ENCODE measurements at places on chromosomes 12 and 14.

DNA sequence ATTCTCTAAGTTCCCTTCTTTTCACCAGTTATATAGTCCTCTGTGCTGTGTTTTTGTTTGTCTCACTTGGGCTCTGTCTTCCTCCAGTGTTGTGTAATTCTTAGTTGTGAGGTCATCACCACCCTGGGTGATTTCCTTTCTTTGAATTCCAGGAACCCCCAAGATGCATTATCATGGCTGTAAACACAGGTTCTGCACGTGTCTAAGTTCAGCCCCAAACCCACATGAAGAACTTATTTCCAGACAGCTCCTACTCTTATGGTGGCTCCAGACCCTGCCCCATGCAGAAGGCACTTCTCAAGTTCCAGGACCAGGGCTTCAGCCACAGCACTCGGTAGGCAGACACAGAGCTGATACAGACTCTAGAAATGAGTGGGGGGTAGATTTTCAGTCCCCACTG lies 560.5 kb downstream of the BCL11B start:
- DNase-seq: peak; percentile 27

- peak; percentile 64 for DNase-seq
Observed at GRCh38 chr12:38138225-38139221, 178.1 kb upstream of the ALG10B start.

DNA sequence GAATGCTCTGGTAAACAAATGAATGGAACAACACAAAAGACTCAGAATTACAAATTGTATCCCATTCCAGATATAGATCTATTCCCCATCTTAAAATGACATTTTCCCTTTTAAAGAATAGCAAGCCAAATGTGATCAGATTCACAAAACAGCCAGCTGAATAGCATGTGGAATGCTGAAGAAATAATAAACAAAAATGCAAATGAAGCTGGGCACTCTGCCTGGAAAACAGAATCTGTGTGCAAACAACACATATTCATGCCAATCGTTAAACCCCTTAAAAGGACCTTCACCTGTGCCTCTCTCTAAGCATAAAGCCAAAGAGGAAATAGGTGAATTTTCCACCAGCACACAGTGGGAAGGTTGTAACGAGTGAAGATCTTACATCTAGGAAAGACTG lies 67.9 kb upstream of the PDZRN4 start:
- no peak for DNase-seq

- DNase-seq: no peak
Observed at GRCh38 chr12:13443028-13443427, 246.5 kb downstream of the EMP1 start.

DNA sequence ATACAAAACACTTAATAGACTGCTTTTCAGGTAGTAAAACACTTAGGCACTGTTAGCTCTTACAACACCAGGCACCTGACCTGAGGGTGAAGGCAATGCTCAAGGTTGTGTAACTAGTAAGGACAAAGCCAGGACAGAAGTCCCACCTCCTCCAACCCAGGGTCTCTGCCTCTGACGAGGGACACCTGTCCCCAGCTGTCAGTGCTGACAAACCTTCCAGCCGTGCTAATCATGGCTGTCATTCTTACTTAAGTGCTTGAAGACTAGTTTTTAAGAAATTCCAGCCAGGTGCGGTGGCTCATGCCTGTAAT lies 62.5 kb upstream of the MAX start:
- DNase-seq: no peak

DNA sequence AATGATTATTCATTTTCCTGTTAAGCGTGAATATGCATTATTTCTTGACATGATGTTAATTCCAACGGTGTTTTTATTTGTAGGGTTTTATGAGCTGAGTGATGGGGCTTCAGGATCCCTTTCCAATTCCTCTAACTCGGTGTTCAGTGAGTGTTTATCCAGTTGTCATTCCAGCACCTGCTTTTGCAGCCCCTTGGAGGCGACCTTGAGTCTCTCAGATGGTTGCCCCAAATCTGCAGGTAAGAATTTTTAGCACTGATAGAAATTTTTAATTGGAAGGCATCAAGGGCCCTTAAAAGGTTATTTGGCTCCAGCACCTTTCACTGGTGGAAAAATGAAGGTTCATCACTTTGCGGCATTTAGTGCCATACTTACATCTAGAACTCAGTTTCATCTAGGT lies 3.7 kb downstream of the DACT1 start:
- DNase-seq: no peak

DNA sequence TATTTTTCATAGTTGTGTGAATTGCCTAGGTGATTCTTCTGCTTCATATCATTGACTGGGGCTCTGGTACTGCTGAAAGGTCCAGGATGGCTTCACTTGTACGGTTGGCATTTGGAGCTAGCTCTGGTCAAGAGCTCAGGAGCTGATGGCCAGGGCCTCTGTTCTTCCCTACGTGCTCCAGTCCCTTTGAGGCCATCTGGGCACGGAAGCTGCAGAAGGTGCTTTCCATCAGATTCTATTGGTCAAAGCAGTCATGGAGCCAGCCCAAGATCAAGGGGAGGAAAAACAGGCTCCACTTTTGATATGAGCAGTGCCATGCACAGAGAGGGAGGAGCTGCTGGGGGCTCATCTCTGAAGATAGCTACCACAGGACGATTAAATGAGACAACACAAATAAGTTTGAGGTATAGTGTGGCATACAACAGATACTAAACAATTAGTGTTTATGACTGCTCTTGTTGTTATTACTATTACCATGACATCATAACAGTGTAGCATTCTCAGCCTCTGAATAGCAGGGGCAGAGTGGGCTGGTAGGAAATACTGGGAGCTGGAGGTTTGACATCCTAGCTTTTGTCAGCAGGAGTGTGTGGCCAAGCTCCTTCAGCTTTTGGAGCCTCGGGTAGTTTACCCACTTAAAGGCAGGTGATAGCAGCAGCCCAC lies 10.4 kb downstream of the KRT83 start:
- DNase-seq: no peak

DNA sequence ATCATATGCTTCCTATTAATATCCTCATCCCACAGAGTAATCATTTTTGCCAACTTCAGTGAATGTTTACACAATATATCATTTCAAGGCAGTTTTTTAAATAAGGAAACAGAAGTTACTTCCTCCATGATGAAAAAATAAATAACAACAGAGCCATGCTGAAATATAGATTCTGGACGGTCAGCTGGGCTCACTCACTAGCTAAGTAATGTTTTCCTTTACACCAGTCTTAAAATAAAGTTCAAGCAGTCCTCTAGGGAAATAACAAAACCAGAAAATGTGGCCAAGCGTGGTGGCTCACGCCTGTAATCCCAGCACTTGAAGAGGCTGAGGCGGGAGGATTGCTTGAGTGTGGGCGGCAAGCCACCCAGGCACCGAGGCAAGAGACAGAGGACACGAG lies 28.7 kb downstream of the AICDA start:
- DNase-seq: no peak

- DNase-seq: no peak
Observed at GRCh38 chr14:89428546-89429198, 11.6 kb upstream of the FOXN3 start.

DNA sequence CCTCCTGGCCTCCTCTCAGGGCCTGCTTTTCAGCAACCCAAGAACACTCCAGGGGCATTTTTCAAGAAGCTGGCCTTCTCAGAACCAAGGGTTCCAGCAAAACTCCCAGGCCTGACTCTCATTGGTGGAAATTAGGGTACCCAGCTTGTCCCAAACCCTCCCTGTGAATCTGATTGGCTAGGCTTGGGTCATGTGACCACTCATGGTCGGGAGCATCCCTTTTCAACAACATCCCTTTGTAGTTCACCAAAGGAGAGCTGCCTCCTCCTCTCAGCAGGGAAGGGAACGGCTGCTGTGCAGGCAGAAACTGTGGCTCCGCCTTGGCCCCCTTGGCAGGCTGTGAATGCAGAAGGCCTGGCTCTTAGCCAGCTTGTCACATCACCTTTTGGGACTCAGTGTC lies 94.5 kb downstream of the AACS start:
- DNase-seq: no peak

GRCh38 chr12:42338280-42338679 lies 12.3 kb downstream of the PPHLN1 start:
- DNase-seq: no peak

DNA sequence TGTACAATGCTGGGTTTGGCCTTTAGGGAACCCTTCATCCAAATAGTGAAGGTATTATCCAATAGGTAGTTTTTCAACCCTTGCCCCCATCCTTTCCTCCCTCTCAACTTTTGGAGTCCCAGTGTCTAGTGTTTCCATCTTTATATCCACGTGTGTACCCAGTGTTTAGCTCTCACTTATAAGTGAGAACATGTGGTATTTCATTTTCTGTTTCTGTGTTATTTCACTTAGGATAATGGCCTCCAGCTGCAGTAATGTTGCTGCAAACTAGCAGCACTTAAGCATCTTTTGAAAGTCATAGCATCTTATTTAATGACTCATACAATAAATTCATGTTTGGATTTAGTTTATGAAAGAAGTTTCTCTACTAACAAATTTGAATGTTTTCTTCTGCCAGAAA lies 442.5 kb downstream of the NELL2 start:
- no peak for DNase-seq

- no peak for DNase-seq
Observed at GRCh38 chr12:123115409-123116121, 35.3 kb downstream of the PITPNM2 start.

DNA sequence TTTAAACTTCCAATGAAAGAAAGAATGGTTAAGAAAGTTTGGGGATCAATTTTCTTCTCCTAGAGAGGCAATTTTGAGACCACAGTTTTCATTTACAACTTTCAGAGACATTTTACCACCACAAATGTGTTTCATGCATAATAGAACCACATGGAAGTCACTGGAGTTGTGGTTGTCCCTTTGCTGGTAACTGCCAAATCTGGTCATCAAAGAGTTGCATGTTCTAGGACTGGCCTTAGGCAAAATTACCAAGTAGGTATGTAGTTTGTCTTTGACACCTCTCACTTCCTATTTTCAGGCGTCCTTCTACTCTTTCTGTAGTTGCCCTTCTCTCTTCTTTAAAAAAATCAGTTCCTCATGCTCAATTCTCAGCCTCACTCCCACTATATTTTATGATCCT lies 54.3 kb upstream of the TMX1 start:
- DNase-seq: no peak

DNA sequence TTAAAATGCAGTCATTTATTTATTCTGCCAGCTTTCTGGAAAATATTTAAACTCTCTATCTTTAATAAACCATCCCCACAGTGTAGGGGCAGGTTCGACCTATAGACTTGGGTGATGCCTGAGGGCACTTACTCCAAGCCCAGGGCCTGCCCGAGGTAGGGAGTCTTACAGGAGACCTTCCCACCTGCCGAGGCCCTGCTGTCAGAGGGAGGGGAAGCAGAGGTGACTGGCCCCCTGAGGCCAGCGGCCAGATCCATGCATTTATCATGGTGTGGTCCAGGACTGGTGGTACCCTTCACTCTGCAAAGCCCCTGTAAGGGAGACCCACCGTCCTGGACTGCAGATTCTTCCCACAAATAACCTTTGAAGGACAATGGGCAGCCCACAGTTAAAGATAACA lies 7.6 kb downstream of the EML1 start:
- DNase-seq: no peak

DNA sequence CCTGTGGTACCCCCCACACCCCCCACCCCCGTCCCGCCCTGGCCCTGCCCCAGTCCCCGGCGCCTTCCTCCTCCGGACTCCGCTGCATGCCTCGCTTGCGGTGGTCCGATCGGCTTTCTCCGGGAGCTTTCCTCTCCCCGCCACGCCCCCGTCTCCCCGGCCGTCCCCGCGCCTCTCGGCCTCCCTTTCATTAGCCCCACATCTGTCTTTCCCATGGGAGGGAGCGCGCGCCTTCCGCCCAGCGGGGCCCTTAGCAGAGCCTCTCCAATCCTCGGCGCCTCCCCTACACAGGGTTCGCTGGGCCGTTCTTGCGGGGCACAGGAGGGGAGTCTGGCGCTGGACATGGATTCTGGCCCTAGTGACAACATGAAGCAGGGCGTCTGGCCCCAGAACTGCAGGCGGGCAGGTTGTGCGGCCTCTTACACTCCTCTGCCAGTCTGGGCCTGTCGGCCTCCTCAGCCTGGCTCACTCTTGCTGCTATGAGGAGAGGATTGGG lies 1.5 kb upstream of the EFS start:
- no peak for DNase-seq

- DNase-seq: no peak
Observed at GRCh38 chr14:105616802-105617192, 90.4 kb downstream of the TMEM121 start.

DNA sequence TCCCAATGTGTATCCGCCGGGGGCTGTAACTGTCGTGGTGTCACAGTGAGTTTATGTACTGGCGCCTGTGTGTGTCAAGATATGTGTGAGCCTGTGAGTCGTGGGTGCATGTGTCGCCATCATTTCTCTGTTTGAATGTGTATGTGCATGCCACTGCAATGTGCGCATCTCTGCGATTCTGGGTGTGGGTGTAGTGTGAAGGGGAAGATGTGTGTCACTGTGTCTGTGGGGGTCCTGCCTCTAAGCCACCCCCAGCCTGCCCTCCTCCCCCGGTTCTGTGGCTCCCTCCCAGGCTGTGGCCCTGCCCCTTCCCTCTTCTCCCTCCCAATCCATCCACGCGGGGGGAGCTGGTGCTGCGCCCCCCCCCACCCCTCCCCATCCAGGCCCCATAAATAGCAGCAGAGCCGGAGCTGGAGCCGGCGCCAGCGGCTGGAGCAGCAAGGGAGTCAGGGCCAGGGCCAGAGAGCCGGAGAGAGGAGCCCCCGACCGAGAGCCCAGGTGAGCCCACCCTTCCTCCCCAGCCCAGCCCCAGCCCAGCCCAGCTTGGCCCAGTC lies at the start of gene CPNE6:
Gene CPNE6 (plus strand): TSS at position 419 of the 554 bp plus-strand sequence. CDS start 1,375 bp downstream, outside the sequence.
- no peak for DNase-seq

GRCh38 chr12:112322882-112323547 lies 59.2 kb downstream of the HECTD4 start:
- DNase-seq: no peak

- no peak for DNase-seq
Observed at GRCh38 chr12:125142601-125143000, 77.4 kb downstream of the AACS start.

Data from CD4-positive, alpha-beta T cell treated with Interleukin-21 for 1 hour (primary cell).